Activated T-helper 1 cell treated with anti-CD3 and anti-CD28 coated beads, Interleukin-12 subunit alpha, Interleukin-12 subunit beta, Interleukin-2, Interleukin-4 antibody, amounts not matched to agents 30 ng/mL and 10 ng/mL and 1 ng/mL, durations not matched to agents 14 hours and 24 hours and 36 hours (primary cell): ENCODE measurements at places on chromosomes 12 and 14.

GRCh38 chr12:93789767-93790166 lies 112.6 kb downstream of the CRADD start:
- no peak for DNase-seq

GRCh38 chr14:88553886-88554456 lies 836 bp downstream of the PTPN21 start:
- DNase-seq: no peak

GRCh38 chr12:57242329-57242690 lies 8.7 kb downstream of the STAC3 start:
- DNase-seq: no peak

DNA sequence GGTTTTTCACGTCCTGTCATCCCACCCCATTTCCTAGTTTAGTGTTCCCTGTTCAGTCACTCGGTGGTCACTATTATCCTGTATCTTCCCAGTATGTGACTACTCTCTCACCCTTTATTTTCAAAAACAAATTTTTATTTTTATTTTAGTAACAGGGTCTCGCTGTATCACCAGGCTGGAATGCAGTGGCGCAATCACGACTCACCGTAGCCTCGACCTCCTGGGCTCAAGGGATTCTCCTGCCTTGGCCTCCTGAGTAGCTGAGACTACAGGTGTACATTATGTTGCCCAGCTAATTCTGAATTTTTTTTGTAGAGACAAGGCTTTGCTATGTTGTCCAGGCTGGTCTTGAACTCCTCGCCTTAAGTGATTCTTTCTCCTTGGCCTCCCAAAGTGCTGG lies 20.1 kb upstream of the PRICKLE1 start:
- DNase-seq: no peak

GRCh38 chr12:48956279-48957140 lies 777 bp downstream of the ARF3 start:
- DNase-seq: peak; percentile 13

- DNase-seq: no peak
Measured at GRCh38 chr12:112938751-112939150, 477 bp downstream of the OAS3 start.

- no peak for DNase-seq
Measured at GRCh38 chr14:100144996-100145646, 14.3 kb downstream of the DEGS2 start.

DNA sequence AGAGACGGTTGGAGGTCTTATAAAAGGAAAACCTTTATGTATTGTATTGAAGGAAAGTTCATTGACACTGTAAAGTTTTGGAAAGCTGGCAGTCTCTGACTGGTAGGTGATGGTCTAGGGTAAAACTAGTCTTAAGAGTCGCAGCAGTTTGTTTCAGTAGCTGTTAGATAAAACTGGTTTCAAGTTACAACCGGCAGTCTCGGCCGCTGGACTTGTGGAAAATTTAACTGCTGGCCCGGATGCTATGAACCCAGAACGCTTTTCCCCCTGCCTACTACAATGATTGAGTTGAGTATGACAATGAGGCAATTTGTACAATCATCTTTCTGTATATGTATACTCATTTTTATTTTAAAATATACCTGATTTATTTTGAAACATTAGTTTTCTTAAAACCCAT lies 1426.9 kb downstream of the AACS start:
- no peak for DNase-seq

DNA sequence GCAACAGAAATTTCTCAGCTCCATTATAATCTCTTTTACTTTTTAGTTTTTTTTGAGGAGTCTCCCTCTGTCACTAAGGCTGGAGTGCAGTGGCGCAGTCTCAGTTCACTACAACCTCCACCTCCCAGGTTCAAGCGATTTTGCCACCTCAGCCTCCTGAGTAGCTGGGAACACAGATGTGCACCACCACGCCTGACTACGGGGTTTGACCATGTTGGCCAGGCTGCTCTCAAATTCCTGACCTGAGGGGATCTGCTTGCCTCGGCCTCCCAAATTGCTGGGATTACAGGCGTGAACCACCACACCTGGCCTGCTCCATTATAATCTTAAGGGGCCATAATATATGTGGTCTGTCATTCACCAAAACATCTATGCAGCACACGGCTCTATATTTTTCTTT lies 23.4 kb downstream of the HNRNPC start:
- DNase-seq: no peak

DNA sequence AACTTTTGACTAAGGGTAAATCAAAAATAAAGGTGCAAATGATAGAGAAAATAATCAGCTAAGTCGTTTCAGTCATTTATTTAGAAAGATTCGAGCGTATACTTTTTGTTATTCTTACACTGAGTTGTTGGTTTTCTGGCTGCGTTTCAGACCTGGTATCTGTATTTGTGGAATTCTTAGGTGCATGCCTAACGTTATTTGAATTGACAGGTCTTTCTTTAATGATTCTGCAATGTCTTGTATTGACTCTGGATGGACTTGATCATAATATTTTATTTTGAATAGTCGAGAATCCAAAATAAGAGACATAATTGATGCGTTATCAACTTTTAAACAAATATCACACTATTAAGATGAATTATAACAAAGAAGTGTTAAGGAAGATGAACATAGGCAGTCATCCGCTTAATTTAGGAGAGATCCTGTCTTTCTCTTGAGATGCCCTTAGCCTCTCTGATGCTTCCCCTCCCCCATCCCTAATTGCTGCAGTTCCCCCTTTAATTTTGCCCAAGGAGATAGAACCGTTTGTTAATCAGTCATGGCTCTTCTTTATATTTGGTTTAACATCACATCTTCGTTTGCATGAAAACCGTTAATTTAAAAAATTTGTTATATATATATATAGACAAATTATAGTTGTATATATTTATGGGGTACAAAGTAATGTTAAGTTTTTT lies 1.8 kb downstream of the ALX1 start:
- DNase-seq: no peak

- DNase-seq: no peak
Measured at GRCh38 chr14:97894552-97894951, 1097.4 kb downstream of the VRK1 start.

- DNase-seq: no peak
Measured at GRCh38 chr14:99173086-99173485, 98.9 kb downstream of the BCL11B start.

DNA sequence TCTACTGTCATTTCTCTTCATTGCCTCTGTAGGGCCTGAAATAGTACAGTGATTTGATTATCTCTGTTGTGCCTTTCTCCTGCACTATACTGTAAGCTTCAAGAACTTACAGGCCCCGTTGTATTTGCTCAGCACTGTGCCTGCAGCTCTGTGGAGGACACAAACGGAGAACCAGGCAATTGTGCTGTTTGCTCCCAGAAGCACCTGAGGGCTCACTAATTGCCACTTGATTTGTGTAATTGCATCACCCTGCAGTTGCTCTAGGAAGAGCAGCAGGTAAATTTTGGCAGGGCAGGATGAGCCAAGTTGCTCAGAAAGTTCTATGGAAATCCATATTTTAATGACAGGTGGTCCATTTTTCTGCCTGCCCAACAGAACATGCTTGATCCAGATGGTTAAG lies 11.6 kb upstream of the KRT82 start:
- DNase-seq: no peak

DNA sequence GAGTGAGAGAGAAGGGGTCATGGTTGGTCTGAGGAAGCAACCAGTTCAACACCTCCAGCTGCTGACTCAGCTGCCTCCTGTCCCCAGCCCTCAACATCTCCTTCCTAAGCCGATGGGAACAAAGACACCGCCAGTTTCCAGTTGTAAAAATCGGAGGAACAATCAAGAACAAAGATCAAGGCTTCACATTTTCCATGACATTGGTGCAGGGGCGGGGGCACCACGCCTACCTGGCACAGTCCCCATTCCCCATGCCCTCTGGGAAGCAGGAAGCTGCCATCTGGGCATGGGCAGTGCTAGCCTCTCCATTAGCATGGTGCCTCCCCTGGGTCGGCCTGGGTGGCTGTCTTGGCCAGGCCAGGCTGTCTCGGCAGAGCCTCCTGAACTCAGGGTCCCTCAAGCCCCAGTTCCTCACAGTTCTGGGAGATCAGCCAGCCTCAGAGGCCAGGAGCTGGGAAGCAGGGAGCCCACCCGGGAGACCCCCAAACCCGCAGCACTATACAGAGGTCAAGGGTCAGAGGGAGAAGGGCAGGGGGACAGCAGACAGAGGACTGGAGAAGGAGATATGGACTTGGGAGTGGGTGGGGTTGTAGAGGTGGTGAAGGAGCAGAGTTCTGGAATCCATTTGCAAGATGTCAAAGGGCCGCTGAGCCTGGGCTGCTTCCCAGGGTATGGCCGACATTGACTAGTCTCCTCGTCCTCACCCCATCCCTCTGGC lies 19.6 kb upstream of the TMEM106C start:
- DNase-seq: no peak

DNA sequence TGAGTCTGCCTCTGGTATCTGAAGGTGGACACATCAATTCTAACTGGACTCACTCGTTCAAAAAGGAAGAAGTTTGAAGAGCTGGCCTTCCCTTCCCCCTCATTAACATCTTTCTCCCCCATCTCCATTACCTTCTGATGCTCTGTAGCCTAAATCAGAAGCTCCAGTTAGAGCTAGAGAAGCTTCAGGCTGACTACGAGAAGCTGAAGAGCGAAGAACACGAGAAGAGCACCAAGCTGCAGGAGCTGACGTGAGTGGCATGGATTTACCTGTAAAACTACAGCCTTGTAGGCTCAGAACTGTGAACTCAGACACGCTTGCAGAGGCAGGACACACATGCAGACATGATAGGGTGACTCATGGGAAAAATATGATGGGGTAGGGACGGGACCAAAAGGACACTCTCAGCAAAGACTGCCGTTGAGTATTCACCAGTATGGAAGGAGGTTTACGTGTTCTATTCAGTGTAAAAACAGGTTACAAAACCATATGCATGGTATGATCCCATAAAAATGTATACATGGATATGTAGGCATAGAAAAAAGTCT lies 14.3 kb upstream of the PIP4K2C start:
- DNase-seq: no peak

GRCh38 chr14:77103951-77104350 lies 5.9 kb downstream of the CIPC start:
- DNase-seq: no peak

DNA sequence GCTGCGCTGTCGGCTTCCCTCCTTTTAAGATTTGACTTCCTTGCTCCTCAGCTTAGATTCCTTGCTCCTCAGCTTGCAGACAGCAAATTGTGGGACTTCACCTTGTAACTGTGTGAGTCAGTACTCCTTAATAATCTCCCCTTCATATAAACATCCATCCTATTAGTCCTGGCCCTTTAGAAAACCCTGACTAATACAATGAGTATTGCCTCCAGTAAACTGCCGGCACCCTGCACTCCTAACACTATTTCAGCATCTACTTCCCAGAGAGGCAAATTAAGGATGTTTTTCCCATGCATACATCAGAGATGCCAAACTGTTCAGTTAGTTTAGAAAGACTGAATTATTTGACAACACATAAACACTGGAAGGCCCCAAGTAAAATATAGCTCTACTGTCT lies 611.3 kb upstream of the TMEM132C start:
- no peak for DNase-seq

DNA sequence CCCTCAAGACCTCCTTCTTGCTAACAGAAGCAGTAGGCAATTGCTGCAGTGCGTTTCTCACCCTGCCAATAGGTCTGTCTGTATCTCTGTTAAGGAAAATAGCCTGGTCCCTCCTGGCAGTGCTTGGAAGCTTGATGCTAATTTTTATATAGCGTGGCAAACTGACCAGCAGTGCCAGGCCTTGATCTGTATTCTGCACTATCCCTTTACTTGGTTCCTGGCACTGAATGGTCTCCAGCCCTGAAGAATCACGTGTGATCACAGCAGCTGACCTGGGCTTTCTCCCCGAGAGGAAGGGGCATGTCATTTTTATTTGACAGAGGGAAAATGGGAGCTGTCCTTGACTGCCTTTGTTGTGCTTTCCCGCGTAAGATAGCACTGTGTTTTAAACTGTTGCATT lies 48.7 kb upstream of the TRAF3 start:
- no peak for DNase-seq

DNA sequence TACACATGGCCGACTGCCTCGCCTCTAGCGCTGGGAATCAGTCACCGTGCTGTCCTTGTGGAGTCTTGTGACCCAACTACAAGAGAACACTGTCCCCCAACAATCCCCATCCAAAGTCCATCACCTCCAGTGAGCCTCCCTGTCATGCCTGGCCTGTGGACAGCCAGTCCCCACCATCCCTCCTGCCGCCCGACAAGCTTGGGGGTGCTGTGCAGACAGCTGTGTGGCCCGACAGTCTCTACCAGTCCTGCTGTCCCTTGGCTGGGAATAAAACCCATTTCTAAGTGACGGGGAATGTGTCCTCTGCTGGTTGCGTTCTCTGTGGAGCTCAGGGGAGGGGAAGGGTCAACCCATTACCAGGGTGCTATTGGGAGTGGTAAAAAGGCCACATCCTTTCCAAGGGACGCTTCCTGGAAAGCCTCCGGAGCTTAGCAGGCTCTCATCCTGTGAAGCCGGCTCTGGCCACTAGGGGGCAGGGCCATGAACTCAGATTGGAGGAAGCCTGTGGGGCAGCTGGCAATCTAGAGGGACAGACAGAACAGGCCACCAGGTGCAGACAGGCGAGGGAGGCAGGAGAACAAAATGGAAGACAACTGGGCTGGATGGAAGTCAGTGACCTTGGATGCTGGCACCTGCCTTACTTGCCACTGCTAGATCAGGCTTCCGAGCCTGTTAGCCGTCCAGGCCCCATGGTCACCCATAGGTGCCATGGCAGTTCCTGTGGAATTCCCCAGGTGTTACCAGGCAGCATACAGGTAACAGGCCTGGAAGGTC lies 12.0 kb upstream of the BLTP3B start:
- peak; percentile 64 for DNase-seq

DNA sequence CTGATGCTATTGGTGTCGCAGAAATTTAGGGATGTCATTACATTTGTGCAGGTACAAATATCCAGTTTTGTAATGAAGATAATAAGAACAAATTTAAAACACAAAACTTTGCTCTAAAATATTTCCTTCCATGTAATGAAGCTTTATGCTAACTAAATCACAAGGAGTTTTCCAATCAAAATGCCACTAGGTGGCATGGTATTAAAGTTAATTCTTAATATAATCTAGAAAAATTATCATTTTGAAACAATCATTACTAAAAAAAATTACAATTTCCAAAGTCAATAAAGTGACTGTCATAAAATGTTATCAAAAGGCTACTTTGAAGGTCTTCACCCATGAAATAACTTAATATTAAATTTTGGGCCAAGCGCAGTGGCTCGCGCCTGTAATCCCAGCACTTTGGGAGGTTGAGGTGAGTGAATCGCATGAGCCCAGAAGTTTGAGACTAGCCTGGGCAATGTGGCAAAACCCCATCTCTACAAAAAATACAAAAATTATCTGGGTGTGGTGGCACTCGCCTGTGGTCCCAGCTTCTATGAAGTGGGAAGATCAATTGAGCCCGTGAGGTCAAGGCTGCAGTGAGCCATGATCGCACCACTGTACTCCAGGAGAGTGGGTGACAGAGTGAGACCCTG lies 77.4 kb downstream of the KIF21A start:
- no peak for DNase-seq

DNA sequence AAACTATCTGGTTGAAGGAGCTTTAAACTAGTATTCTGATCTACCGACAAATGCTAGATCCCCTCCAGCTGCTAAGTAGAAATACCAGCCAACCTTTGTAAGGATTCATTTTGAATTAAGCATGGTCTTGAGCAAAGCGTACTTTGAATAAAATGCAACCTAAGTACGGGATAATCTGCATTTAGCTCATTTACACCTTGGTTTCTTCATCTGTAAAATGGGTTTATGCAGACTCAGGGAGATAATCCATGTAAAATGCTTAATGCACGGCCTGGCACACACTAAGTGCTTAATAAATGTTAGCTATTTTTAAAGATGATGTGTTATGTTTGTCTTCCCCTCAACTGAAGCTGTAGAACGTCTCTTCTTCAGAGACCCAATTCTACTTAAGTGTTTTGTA lies 15.9 kb downstream of the EGLN3 start:
- no peak for DNase-seq

GRCh38 chr14:106067935-106068334 lies 541.6 kb downstream of the TMEM121 start:
- no peak for DNase-seq
